ENCODE measurements at places on chromosomes 11 and 22.
A peak's percentile ranks its signal among the peaks of the same experiment; 100 is the strongest.

GRCh38 chr11:9765320-9766101, 101.6 kb downstream of the SWAP70 start:
- DNase-seq: no peak

- peak; percentile 38 for DNase-seq
Measured at GRCh38 chr22:18044548-18045271, 20.3 kb upstream of the MICAL3 start.

- DNase-seq: no peak
Measured at GRCh38 chr11:36070213-36070953, 126.5 kb downstream of the LDLRAD3 start.

- peak; percentile 92 for DNase-seq
Measured at GRCh38 chr11:61509043-61510029, 787 bp downstream of the LRRC10B start.

- DNase-seq: no peak
Measured at GRCh38 chr11:65886826-65887722, 1.2 kb downstream of the FIBP start.

DNA sequence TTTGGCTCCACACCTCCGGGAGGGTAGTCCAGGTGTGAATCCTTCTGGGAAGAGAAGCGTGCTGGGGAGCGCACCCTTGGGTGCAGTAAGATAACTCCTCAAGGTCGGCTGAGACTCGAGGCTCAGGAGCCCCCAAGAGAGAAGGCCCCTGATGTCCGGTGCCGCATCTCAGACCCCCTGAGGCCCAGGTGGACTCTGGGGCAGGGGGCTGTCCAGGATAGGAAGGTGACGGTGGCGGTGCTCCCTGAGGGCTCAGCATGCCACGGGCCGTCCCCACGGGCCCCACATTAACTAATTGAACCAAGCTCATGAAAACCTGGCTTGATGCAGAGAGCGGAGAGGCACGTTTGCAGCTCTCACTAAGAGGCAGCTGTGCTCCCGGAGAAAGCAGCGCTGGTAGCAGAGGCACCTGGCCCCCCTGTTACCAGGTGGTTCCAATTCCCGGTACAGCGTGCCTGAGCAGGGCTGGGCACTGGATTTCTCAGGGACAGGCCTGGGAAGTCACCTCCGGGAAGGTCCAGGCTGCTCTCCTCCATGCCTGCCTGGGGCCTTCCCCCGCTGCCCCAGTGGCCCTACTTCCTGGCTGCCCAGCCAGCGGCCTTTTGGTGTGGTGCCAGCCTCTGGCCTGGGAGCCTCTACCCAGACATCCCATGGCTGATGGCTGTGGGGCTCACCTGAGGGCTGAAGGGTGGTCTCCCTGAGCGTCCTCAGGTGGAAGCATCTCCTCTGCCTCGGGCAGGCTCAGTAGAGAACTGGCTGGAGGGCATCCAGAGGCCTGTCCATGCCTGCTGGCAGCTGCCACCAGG, 1.1 kb downstream of the KCNQ1 start:
- DNase-seq: peak; percentile 79

DNA sequence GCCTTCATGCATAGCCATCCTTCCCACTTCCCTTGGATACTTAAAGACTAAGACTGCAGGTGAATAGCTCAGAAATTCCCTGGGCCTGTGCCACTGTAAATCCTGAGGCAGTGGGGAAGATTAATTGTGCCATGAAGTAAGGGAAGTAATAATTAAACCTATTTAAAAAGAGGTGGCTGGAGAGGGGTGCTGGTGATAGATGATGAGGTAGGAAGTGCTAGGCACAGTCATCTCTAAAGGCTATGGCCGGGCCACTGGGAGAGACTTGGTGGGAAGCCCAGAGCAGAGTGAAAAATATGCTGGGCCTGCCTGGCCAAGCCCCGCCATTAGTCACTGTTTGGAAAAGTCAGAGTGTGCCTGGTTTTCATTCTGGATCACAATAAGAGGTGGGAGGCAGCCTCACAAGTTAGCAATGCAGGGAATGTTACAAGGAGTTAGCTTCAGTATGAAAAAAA, 197.2 kb upstream of the PITPNB start:
- DNase-seq: no peak

DNA sequence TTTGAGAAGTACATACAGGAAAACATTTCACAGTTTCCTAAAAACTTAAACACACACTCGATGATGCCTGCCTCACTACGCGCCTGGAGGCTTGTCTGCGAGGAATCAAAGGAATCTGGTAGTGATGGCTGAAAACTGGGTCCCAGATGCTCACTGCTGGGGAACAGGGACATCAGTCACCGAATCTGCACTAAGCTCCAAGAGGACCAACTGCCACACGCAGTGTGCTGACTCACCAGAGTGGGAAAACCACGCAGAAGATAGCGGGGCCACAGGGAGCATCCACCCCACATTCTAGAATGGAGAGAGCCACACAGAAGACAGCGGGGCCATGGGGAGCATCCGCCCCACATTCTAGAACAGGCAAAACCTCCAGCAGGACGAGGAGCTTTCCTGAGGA, 24.3 kb upstream of the MOB2 start:
- peak; percentile 39 for DNase-seq

DNA sequence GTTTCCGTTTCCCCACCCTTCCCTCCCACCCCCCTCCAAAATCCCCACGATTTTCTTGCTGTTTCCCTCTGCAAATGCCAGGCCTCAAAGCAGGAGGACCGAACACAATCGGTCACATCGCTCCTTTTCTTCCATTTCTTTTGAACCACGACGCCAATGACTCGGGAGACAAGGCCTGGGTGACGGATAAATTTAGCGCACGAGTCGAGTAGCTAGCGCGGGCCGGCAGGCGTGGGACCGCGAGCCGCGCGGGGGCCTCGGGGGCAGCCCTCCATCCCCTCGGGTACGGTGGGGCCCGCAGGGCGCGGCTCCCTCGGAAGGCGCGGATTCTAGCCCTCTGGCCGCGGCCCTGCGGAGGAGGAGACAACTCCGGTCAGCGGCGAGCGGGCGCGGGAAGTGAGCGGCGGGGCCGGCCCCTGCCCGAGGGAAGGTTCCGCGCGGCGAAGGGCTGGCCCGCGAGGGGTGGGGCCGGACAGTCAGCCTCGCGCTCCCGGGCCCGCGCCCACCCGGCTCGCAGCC, 414 bp downstream of the JOSD1 start:
- no peak for DNase-seq

DNA sequence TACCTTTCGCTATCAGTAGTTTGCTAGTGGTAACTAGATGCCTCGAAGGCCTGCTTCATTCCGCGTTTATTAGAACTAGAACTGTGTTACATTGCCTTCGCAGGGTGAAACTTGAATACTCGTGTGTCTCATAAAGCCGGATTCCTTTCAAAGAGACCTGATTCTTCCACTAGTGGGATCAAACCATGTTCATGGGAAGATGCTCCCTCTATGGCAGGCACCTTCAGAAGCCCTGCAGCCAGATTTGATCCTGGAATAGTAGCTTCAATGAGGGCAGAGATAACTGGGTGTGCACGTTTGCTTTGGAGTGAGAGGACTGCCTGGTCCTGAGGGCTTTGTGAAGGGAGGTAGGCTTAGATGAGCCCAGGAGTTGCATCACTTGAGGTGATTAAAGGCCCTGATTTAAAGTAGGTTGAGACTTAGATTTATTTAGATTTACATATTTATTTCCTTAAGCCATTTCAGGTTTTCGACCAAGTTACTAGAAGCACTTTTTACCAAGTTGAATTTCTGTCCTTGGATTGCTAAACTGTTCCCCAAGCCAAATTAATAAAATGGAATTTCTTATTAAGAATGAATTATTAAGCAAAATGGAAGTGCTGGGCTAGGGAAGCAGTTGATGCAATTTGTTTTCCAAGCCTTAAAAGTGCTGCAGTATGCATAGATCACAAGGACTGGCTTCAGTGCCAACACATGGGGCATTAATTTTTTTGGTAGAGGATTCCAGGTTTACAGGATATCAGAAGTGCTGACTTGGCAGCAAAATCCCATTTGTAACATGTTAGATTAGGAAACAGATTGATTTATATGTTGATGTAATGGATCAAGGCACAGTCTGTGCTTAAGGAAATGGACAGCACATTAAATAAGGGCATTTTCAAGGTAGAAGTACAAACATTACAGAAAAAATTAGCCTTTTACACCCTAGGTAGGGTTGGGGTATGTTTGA, 32.9 kb downstream of the APLP2 start:
- DNase-seq: no peak

DNA sequence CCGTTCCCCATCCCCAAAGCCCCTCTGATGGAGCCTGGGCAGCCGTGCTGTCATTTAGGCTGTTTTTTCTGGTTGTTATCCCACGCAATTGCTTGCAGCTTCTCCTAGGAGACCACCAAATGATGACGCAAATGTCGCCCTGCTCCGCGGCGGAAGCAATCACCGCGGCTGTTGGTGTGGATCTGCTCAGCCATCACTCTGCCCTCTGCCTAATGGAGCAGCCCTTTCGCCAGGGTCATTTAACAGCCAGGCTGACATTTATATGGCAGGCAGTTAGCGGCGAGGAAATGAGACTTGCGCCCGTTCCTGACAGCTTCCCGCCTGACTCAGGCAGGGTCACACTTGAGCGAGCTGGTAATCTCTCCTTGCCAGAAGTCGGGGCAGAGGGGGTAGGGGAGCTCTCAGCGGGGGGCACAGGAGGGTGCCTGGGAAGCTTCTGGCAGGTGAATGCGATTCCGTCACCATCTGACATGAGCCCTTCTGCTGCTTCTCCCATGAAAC, 97.9 kb upstream of the RTL6 start:
- no peak for DNase-seq

DNA sequence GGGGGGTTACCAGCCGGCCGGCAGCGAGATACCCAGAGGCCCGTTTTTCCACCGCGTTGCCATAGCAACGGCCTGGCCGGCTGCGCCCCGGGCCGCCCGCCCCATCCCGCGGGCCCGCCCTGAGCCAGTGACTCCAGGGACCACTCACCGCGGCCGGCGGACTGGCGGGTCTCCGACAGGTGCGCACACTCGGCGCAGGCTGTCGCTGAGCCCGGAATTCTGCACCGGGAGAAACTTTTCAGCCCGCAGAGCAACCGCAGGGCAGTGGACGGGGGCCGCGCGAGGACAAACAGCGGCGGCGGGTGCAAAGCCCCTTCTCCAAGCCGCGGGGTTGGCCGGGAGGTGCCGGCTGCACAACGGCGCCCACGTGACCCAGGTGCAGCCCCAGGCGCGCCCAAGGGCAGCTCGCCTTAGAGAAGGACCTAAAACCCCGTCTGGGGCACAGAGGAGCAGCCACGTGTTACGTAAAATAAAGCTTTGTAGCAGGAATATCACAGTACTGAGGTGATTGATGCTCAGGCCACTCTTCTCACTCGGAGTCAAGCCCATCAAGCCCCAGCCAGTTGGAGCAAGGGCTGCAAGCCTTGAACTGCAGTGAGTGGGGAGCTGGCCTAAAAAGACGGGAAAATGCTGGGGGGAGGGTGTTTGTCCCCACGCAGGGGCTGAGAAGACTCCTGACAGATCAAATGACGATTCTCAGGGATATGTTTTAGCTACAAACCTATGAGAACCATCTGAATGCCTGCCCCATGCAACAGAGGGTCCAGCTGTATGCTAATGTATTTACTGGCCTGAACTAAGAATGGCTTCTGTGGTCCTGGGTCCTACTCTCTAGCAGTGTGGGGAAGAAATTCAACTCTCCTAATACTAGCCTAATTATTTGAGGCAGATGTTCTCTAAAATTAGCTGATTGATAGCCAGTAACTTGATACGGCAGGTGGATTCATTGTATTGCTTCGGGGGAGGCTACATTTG, at the start of gene STK33:
Gene STK33, minus strand, starts transcription at position 294 of the 975 bp plus-strand sequence. CDS start 119,323 bp downstream, outside the sequence.
- DNase-seq: no peak

DNA sequence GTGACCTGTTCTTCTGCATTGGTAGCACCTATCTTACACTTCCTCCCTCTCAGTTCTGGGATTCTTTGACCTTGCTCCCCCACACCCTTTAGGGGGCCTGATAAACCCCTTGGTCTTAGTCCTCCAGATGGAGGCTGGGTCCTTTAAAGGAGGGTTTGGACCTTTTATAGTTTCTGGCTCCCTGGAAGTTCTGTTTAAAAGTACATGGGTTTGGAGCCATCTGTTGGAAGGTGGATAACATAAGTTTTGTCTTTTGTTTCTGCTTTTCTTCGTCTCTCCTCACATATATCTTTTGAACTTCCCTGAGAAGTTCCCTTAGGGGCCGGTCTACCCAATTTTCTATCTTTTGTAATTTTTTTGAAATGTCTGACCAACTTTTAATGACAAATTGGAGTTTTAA, 17.9 kb upstream of the HYLS1 start:
- no peak for DNase-seq

DNA sequence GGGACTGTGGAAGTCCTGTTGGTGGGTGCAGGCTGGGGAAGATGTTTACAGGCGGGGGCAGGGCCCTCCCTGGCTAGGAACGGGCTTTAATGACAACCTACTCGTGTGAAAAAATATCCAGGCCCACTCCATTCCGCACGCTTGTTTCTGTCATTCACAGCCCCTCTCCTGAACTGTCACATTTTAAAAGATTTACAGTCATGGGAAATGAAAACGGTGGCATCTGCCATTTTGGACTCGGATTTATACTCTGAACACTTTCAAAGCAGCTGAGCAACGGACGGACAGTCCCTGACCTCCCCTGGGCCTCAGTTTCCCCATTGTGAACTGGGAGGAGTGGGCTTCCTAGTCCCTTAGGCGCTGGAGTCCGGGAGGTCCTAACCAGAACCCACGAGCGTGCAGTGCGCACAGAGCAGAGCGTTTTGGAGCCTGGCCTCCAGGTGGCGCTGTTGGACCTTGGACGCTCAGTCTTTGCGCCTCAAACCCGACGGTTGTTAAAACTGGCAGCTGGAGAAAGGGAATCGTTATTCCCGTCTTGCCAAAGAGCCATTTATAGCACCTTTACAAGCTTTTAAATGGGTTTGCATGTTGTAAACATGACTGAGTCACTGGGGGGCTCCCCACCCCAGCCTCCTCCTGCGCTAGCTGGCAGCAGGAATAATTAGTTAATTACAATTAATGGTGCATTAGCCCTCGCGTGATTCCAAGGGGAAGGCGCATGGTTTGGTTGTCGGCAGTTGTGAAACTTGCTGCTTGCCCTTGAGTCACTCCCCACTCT, 75.3 kb downstream of the FBLN1 start:
- DNase-seq: peak; percentile 92

- DNase-seq: no peak
Measured at GRCh38 chr11:16124390-16124789, 232.0 kb downstream of the SOX6 start.

DNA sequence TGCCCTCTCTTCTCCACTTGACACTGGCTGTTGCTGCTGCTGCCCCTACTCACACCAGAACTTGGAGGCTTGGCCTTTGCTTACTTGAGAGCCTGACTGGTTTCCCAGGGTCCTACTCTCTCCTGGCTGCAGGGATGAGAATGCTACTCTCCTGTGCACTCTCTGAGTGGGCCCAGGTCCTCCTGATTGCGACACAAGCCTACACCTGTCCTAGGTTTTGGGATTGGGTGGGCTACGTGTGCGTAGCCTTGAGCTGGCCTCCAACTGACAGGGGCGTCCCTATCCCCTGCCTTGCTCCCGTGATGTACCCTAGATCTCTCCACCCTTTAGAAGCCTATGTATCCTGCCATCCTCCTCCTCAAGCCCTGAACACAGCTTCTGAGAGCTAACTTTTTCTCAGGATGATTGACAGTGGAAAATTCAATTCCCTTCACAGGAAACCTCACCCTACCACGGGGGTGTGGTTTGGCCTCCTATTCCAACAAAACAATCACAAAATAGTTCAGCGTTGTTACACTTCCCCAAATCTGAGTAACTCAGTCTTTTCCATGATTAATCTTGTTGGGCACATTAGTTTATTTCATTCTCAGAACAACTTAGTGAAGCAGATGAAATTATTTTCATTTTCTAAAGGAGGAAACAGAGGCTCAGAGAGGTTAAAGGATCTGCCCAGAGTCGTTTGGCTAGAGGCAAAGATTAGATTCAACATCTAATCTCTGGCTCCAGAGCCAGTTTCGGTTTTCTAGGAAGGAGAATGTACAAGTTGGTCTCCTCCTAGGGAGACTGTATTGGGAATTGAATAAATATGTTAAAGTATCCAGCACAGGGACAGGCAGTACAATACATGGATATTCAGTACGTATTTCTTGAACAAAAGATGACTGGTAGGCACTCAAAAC, 17.6 kb upstream of the AMOTL1 start:
- DNase-seq: no peak

Data from chondrocyte (in vitro differentiated cells).